ENCODE measurements at places on chromosomes 4 and X.

GRCh38 chr4:100510551-100510950, 7.3 kb downstream of the EMCN start:
- no peak for DNase-seq

GRCh38 chrX:139538907-139539790, 8.6 kb downstream of the F9 start:
- DNase-seq: no peak

DNA sequence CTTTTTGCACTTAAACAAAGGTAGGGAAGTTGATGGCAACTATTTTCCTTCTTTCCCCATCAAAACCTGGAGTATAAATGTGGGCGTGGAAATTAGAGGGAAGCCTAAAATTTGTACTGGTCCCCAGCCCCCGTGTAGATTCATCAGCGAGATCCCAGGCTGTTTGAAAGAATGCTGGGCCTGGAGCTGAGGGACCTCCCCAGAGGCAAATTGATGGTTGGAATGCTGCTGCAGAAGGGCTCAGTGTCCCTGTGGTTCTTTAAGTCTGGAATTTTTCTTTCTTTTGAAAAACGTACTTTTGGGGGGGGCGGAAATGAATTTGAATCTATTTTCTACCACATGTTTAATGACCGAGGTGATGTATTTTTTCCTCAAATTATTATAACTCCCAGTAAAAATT, 197.2 kb downstream of the CBR4 start:
- no peak for DNase-seq

DNA sequence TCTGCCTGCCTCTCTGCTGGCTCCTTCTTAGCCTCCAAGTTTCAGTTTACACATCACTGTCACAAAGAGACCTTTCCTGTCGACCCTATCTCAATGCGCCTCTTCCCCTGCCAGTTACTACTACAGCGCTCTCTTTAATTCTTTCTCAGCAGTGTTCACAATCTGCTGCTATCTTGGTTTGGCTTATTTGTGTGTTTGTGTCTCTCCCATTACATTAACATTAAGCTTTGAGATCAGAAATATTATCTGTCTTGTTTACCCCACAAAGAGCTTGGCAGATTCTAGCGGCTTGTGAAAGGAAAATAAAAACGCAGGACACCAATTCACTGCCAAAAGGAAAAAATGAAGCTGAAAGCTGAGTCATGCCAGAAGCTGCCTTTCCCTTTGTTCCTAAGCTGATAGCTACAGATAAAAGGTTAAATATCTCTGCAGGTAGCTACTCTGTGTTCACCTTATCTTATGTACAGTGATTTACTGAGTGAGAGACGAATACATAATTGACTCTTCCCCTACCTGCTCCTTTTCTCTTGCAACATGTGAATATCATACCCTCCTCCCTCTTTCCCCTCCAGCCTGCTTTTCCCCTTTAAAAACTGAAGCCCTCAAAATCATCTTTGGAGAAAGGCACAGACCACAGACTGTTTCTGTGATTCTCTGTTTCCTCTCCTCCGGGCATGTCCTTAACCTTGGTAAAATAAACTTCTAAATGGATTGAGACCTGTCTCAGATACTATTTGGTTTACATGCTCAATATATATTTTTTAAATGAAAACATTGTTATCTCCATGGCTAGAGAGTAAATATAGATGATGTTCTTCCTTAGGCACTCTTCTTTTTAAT, 19.3 kb upstream of the SLC9A7 start:
- no peak for DNase-seq

DNA sequence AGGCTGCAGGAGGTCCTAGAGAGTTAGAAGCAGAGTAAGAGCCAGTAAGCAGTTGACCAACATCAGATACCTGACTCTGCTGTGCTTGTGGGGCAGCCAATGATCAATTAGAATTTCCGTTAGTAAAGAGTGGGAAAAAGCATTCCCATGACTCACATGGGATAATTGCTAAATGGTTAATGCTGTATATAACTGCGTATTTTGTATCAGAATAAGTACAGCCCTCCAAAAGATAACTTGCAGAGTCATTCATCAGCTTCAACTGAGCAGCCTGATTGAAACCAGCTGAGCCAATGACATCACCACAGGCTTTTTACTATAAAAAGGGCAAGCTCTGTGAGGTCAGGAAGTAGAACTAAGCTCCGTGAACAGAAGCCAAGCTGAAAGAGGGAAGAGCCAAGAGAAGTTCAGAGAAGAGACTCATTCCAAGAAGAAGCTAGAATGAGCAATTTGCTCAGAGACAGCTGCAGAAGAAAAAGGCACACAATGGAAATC, 67.9 kb downstream of the PPP3CA start:
- DNase-seq: no peak
